ENCODE measurements at places on chromosomes 12 and 14.

- DNase-seq, result no peak
Measured at GRCh38 chr14:61091657-61092273, 110.7 kb downstream of the SLC38A6 start.

DNA sequence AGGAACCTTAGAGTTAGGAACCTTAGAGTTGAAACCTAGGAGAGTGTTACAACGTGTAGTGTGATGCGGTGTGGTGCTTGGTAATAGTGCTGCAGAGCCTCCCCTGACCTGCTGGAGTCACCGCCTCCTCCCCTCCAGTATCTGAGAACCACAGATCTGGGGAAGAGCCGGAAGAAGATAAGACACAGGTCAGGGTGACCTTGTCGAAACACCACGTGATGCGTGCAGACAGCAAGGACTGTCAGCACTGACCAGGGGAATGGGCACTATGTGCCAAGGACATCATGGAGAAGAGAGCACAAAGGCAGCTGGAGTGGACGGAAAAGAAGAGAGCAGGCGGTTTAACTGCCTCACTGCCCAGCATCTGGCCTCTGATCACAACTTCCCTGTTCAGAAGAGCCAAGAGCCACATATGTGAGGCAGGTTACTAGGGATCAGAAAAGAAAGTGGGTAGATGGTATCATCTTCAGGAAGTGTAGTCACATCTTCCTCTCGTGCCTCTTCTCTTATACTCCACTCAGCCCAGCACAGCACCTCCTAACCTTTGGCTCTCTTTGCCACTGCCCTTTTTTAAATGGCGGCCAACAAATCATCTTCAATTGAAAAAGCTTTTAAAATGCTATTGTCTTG lies 93.7 kb downstream of the TESC start:
- DNase-seq, result no peak

GRCh38 chr14:75221797-75222196 lies 45.4 kb upstream of the TMED10 start:
- no peak for DNase-seq

GRCh38 chr12:5556033-5556614 lies 124.2 kb downstream of the NTF3 start:
- DNase-seq, result no peak

GRCh38 chr12:109573914-109574244 lies 285 bp downstream of the MVK start:
- no peak for DNase-seq

- DNase-seq, result no peak
Measured at GRCh38 chr12:39461059-39461458, 18.1 kb upstream of the KIF21A start.

- DNase-seq, result no peak
Measured at GRCh38 chr12:104815935-104816334, 142.2 kb downstream of the SLC41A2 start.

DNA sequence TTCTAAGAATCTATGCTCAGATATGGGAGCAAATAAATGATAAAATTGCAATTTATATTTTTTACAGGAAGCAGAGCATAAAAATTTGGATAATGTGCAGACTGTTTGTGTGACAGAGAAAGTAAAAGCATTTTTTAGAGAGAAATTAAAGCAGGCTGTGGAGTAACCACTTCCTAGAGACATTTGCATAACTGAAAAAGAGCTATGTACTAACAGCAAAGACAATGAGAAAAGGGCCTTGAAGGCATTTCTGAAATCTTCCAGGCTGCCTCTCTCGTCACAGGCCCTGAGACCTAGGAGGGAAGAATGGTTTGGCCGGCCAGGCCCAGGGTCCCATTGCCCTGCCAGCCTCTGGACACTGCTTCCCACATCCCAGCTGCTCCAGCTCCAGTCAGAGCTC lies 247.2 kb downstream of the ALX1 start:
- no peak for DNase-seq

- DNase-seq, result no peak
Measured at GRCh38 chr14:29853272-29853671, 74.4 kb downstream of the PRKD1 start.

- no peak for DNase-seq
Measured at GRCh38 chr12:6158255-6158654, 33.8 kb upstream of the VWF start.

DNA sequence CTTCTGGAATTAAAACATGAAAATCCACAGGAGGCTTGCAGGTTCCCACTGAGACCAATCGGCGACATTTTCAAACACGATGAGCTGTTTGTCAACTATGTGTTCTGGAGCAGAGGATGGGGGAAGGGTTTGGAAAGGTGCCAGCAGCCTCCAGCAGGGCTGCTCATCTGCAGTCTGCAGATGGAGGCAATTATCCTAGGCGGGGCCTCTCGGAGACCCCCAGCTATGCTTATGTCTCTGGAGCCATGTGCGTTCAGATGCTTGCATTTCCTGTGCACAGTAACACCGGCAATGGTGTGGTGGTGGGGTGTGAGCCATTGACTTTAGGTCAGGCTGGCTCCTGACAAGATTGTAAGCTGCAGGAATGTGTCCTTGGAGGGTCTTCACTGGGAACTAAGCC lies 51.7 kb downstream of the RPH3A start:
- DNase-seq, result no peak

DNA sequence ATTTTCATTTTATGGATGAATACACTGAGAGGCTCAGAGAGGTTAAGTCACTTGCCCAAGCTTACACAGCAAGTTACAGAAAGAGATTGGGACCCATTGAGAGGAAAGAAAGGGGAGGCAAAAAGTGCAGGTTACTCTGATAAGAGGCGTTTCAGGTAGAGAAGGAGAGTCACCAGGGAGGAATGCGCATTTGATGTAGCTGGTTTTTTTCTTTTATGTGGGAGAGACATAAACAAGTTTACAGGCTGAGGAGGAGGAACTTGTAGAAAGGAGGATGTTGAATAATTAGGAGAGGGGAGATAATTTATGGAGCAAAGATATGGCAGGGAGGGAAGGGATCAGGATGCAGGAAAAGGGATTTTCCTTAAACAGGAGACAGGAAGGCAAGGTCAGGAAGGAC lies 297.0 kb downstream of the PCNX1 start:
- no peak for DNase-seq

- DNase-seq, result no peak
Measured at GRCh38 chr14:80077262-80077661, 134.0 kb downstream of the DIO2 start.

- DNase-seq, result no peak
Measured at GRCh38 chr14:64114166-64114565, 180.0 kb downstream of the ESR2 start.

GRCh38 chr12:120363274-120363855 lies 5.6 kb downstream of the MSI1 start:
- no peak for DNase-seq

DNA sequence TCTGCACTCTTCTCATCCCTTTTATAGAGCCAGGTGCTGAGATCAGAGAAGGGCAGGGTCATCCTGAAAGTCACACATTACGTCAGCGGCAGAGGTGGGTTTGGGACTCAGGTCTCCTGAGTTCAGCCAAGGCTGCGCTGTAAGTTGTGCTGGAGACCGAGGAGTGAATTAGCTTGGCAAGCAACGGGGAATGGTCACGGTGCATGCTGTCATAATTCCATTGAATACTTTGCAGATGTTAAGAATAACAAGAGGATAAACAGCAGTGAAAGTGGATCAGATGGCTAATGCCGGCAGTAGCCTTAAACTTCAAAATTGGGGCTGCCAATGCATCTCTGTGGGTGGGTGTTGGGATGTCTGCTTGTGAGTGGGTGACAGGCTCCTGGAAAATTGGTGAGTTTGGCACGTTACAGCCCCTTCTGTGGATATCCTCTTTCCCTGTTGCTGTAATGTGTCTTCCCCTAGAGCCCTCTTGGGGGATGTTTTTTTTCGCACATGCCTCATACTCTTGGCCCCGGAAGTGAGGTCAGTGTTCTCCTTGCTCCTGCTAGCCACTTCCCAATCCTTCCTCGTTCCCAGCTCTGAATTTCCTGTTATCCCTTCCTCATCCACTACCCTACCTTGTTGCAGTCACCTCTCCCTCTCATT lies 287.1 kb upstream of the SRRM4 start:
- no peak for DNase-seq

GRCh38 chr14:54498579-54498978 lies 9.8 kb upstream of the GMFB start:
- DNase-seq, result no peak

DNA sequence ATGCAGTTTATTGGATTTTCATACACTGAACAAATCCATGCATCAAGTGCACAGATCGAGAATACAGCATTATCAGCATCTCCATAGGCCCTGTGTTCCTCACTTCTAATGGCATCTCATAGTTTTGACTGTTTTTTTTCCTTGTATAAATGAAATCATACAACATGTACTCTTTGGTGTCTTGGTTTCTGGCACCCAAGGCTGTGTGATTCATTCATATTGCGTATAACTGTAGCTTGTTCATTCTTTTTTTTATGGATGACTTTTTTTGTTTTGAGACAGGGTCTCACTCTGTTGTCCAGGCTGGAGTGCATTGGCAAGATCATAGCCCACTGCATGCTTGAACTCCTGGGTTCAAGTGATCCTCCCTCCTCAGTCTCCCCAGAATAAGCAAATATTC lies 14.3 kb downstream of the RASSF8 start:
- DNase-seq, result no peak

GRCh38 chr14:34619471-34619870 lies 10.5 kb downstream of the SNX6 start:
- no peak for DNase-seq

DNA sequence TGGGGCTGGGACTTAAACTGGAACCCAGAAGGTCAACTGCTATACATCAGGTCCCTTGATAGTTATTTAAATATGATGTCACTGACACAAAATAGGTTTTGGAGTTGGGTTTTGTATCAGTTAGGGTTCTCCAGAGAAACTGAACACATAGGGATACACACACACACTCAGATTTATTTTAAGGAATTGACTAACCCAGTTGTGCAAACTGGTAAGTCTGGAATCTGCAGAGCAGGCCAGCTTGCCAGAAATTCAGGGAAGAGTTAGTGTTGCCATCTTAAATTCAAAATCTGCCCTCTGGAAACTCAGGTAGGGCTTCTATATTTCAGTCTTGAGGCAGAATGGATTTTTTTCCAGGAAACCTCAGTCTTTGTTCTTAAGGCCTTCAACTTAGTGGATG lies 36.9 kb downstream of the MAPK1IP1L start:
- no peak for DNase-seq

DNA sequence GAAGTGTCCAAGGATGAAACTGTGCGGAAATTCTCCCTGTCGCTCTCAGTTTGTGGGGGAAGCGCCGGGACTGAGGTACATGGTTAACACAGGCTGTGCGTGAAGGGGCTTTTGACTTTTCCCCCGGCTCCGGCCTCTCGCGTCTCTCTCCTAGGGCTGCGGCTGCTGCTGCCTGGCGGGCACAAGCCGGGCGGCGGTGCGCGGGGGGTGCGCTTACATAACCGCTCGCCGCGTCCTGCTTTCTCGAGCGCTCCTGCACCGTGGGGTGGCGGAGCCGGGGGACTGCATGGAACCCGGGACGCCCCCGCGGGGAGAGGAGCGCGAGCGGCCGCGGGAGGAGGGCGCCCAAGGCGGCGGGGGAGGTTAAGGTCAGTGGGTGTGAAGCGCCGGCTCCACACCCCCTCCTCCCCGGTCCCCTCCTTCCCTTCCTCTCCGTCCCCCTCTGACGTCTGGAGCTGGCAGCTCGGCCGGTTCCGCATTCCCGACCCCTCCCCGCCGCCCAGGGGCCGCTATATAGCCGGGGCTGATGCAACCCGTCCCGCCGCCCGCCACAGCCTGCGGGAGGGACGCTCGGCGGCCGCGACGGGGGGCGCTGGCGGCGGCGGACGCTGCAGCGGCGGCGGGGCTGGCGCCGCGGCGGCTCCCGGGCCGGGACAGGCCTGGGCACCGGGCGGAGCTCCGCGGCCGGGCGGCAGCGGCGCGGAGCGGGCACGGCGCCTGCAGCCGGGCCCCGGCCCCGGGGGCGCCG lies at the start of gene JDP2:
JDP2 (plus strand) TSS at position 541 of the 748 bp plus-strand sequence. CDS start 9,899 bp downstream, outside the sequence.
- peak; percentile 80 for DNase-seq

DNA sequence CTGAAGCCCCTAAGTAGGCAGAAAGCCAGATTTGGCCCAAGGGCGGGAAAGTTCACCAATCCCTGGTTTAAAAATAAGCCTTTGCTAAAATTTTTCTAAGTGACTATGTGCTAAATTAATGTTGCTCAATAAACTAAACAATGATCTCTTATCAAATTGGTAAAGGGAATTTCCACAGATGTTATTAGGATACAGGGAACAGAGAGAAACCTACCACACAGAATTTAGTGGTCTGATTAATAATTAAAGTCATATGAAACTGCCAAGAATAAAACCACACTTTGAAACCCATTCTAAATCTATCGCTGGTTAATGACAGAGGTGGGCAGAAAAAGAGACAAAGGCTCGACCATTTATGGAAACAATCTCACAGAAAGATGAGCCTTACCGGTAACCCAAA lies 22.0 kb downstream of the ANAPC5 start:
- DNase-seq, result no peak
